ENCODE measurements at places on chromosomes 12 and 14.

DNA sequence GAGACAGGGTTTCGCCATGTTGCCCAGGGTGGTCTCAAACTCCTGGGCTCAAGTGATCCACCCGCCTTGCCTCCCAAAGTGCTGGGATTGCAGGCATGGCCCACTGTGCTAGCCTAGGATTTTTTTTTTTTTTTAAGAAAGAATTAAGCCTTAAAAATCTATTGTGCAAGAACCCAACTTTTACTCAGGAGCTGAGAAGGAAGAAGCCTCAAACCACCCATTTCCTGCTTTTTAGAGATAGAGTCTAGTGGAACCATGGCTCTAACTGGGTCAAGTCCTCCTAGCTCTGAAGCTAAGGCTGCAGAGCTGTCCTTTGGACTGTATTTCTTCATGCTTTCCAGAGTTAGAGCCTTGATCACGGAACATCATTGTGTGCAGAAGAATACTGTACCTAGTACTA lies 1.3 kb upstream of the TSFM start:
- DNase-seq = no peak

DNA sequence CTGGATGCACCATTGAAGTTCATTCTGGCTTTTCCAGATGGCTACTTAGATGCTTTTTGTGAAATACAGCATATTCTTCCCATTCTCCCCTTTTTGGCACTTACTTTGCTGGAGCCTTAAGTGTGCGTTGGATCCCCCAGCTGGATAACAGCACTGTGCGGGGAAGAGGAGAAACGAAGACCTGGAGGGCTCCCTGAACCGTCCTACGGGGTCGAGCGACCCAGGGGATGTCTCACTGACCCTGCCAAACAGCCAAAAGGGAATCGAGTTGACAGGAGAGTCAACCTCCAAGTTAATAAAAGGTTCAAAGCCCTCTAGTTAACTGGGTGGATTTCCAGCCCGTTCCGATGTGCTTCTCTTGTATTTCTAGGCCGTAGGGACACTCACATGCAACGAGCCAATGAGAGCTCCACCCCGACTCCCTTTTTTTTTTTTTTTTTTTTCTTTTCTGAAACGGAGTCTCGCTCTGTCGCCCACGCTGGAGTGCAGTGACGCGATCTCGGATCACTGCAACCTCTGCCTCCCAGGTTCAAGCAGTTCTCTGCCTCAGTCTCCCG lies 1.0 kb upstream of the CAMKK2 start:
- DNase-seq = peak; percentile 66

- no peak for DNase-seq
Measured at GRCh38 chr14:29911810-29912209, 15.8 kb downstream of the PRKD1 start.

DNA sequence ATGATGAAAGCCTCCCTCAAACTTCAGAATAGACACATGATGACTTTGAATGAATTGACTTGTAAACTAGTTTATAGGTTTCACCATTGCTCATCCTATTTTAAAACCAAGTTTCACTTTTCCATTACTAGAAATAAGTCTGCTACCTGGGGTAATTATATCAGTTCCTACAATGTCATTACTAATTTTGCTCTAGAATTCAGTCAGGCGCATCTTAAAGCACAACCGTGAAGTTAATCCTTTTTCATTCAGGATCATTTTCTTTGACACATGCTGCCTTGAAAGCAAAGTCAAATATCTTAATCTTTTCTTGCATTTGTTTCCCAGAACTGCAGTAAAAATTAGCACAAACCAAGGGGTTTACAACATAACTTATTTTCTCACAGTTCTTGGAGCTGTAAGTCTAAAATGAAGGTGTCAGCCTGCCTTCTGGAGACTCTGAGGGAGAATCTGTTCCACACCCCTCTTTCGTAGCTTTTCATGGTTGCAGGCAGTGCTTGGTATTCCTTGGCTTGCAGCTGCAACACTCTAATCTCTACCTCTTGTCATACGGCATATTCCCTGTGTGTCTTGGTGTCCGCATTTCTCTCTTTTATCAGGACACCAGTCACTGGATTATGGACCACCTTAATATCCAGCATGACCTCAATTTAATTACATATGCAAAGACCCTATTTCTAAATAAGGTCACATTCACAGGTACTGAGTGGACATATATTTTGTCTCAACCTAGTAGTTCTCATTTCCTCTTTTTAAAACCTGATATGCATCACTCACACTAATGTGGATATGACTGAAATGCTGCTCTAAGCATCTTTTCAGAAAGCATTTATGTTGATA lies 114.3 kb upstream of the PDZRN4 start:
- peak; percentile 13 for DNase-seq

- DNase-seq = no peak
Measured at GRCh38 chr14:104364830-104365229, 214.7 kb upstream of the C14orf180 start.

GRCh38 chr12:1481326-1481725 lies 113.1 kb downstream of the FBXL14 start:
- no peak for DNase-seq

DNA sequence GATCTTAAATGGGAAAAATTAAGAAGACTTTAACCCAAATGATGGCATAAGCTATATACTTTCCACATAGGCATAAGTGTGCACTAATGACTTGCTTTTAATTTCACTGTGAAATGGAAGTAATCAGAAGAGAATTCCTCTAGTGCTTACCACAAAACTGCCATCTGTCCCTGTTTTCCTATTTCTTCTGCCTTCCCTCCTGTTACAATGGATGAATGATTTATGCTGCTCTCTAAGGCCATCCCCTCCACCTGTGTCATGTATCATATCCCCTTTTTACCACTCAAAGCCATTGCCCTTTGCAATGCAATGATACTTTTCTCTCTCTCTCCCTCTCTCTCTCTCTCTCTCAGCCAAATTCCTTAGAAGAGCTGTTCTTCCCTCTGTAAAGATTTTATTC lies 109.1 kb downstream of the C12orf50 start:
- DNase-seq = no peak

DNA sequence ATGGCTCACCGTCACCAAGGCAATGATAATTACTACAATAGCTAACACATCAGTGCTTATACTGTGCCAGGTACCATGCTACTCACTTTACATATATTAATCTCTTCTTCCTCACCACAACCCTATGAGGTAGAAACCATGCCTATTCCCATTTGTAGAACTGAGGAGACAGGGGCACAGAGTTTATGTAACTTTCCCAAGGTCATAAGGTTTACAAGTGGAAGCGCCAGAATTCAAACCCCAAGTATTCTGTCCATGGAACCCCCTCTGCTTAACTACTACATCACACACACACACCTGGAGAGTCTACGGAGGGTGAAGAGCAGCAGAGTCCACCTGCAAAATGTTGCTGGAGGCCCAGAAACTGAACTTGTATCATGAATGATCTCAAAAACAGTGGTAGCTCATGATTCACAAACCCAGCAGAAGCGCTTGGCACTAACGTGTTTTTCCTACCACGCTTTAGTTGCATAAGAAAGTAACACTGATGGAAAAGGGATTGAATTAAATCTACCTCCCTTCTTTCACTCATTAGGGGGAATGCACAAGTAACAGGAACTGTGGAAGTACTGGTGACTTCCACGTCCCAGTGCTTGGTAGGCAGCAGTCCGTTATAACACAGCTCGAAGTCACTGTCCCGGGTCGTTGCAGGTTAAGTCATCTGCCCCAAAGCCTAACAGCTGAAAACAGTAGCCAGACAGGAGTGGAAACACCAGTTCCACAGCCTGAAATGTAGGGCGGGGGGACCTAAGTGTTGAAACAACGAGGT lies 2.0 kb downstream of the ITPR2 start:
- peak; percentile 61 for DNase-seq
